A549 (cell line): ENCODE measurements at places on chromosomes 5 and 9. TPM values are rescaled to one million over a fixed set of nuclear protein-coding genes. Genes with fewer than 3 reads are reported as not detected.

PPP3R2 gene
- not detected in 3 replicates for polyA plus RNA-seq

QSOX2 gene
- 22.3 to 23.0 TPM (median 22.9 TPM) in 3 replicates for polyA plus RNA-seq

LECT2 gene
- not detected in 3 replicates for polyA plus RNA-seq

TSLP gene
- not detected in 3 replicates for polyA plus RNA-seq

RASEF gene
- polyA plus RNA-seq = 4.7 to 5.3 TPM (median 5.1 TPM) in 3 replicates

FBP1 gene
- 0.07 TPM in 1 of 3 replicates, not detected in the others for polyA plus RNA-seq

CFAP90 gene
- 0.17 to 0.28 TPM (median 0.28 TPM) in 3 replicates for polyA plus RNA-seq

GPR150 gene
- 0.05 to 0.13 TPM in 2 of 3 replicates, not detected in the other for polyA plus RNA-seq

IFNA21 gene
- not detected in 3 replicates for polyA plus RNA-seq

SLC46A2 gene
- not detected in 3 replicates for polyA plus RNA-seq

EPB41L4B gene
- 7.9 to 8.0 TPM (median 7.9 TPM) in 3 replicates for polyA plus RNA-seq

GABRA1 gene
- not detected in 3 replicates for polyA plus RNA-seq

RNF183 gene
- not detected in 3 replicates for polyA plus RNA-seq

LHX2 gene
- polyA plus RNA-seq = 4.1 to 4.6 TPM (median 4.4 TPM) in 3 replicates

ZBTB26 gene
- 3.6 to 4.3 TPM (median 4.0 TPM) in 3 replicates for polyA plus RNA-seq

NKD2 gene
- polyA plus RNA-seq = 4.2 to 5.3 TPM (median 4.4 TPM) in 3 replicates

MZB1 gene
- polyA plus RNA-seq = 0.09 to 0.14 TPM in 2 of 3 replicates, not detected in the other

CYLC2 gene
- polyA plus RNA-seq = not detected in 3 replicates

C9orf153 gene
- 0.06 to 0.17 TPM (median 0.16 TPM) in 3 replicates for polyA plus RNA-seq

EGFLAM gene
- polyA plus RNA-seq = 0.09 to 0.13 TPM in 2 of 3 replicates, not detected in the other

RASGRF2 gene
- 1.4 to 2.2 TPM (median 1.8 TPM) in 3 replicates for polyA plus RNA-seq

SPZ1 gene
- polyA plus RNA-seq = not detected in 3 replicates

WDR38 gene
- polyA plus RNA-seq = 0.12 TPM in 1 of 3 replicates, not detected in the others

MARVELD2 gene
- polyA plus RNA-seq = 2.3 to 2.9 TPM (median 2.3 TPM) in 3 replicates

CLK4 gene
- 12.6 to 14.1 TPM (median 13.1 TPM) in 3 replicates for polyA plus RNA-seq

GBA2 gene
- 34.8 to 39.5 TPM (median 38.9 TPM) in 3 replicates for polyA plus RNA-seq

CMBL gene
- 32.6 to 35.7 TPM (median 33.8 TPM) in 3 replicates for polyA plus RNA-seq

TAF11L10 gene
- not detected in 3 replicates for polyA plus RNA-seq

PCDHA3 gene
- 0.84 to 1.0 TPM (median 0.88 TPM) in 3 replicates for polyA plus RNA-seq

SGCD gene
- polyA plus RNA-seq = 7.6 to 9.0 TPM (median 7.6 TPM) in 3 replicates

CTSV gene
- polyA plus RNA-seq = 13.2 to 14.9 TPM (median 14.1 TPM) in 3 replicates

CCL21 gene
- polyA plus RNA-seq = not detected in 3 replicates

BRD8 gene
- 65.7 to 75.6 TPM (median 65.7 TPM) in 3 replicates for polyA plus RNA-seq

SLCO6A1 gene
- polyA plus RNA-seq = not detected in 3 replicates

ZMYND19 gene
- 35.7 to 38.7 TPM (median 37.5 TPM) in 3 replicates for polyA plus RNA-seq

S100Z gene
- polyA plus RNA-seq = not detected in 3 replicates

CYSRT1 gene
- polyA plus RNA-seq = 0.81 to 1.0 TPM (median 0.87 TPM) in 3 replicates

SPINK4 gene
- not detected in 3 replicates for polyA plus RNA-seq

PCSK5 gene
- polyA plus RNA-seq = 1.3 to 1.5 TPM (median 1.4 TPM) in 3 replicates

PCA3 gene
- polyA plus RNA-seq = not detected in 3 replicates

DMRT2 gene
- 0.06 TPM in 1 of 3 replicates, not detected in the others for polyA plus RNA-seq
